ENCODE measurements at places on chromosomes 6 and 20.

GRCh38 chr20:51434580-51435247 lies 107.8 kb downstream of the NFATC2 start:
- DNase-seq = no peak

GRCh38 chr20:24764027-24764793 lies 184.9 kb upstream of the CST7 start:
- no peak for DNase-seq

GRCh38 chr20:60477958-60478357 lies 519.7 kb downstream of the CDH26 start:
- DNase-seq = no peak

DNA sequence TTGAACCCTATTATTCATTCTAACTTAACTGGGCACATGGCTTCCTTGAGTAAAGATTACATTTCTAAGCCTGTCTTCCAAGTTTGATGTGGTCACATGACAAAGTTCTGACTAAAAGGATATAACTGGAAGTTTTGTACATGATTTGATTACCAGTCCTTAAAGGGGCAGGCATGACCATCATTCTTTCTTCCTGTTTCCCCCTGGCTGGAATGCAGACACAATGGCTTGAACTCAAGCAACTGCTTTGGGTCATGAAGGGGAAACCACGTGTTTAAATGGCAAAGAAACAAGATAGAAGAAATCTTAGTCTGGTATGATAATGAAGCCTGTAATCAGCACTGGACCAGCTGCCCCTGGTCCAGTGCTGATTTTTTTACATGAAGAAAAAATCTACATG lies 15.6 kb upstream of the SHLD1 start:
- DNase-seq = no peak

GRCh38 chr6:121711472-121711871 lies 276.0 kb downstream of the GJA1 start:
- DNase-seq = no peak

DNA sequence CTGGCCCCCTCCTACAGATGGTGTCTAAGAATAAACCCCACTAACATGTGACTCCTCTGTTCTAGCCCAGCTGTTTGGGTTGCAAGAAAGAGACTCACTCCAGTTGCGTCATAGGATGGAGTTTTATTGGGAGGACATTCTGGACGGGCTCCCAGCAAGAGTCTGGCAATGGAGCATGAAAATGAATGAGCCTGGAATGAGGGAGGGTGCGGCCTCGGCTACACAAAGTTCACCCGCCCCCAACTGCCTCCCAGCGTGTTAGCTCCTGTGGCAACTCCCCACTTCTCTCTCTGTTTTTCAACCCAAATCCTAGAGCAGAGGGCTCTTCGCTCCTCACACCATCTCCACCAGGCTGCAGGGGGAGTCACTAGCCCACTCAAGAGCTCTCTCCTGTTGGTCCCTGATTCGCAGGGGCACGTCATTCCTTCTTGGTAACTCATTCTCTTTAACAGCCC lies 5.1 kb upstream of the ADAM33 start:
- DNase-seq = no peak

DNA sequence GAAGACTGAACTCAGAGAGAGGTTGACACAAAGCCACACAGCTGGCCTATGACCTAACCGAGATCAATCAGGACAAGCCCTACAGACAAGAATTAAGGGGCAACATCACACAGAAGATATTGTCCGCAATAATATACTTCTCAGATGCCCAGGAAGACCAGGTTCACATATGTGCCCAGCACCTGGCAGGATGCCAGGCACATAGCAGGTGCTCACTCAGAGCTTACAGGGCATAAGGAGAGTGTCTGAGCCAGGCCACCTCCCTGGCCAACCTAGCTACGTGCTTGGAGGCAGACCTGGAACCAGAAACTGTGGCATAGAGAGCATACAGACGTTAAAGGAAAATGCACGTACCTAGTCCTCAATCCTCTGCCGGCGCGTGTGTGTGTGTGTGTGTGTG lies 87.0 kb upstream of the LRFN2 start:
- no peak for DNase-seq

- no peak for DNase-seq
These were observed 14.0 kb downstream of the MUCL3 start for GRCh38 chr6:30954631-30955366.

DNA sequence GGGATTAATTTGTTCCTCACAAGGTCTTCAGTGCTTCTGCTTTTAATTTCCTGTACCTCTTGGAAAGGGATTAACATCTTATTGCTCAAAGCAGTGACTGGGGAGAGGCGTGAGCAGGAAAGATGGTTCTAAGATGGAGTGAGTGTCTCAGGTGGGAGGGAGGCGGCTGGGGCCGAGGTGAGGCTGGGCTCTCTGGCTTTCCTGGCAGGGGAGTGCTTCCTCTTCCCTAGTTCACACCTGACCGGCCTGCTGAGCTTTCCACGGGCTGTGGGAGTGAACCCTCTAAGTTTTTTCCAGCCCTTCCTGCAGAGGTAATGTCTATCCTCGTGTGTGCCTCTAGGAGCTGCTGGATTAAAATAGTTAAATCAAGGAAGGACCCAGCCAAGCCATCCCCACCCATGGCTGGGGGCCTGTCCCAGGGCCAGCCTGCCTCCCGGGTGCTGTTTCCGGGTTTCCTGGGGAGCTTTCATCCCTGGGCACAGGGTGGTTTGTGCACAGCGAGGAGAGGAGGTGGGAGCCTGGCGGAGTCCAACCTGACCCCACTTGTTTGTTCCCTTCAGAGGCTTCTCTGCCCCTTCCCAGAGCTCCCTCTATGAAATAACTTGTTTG lies 179.1 kb downstream of the TFAP2C start:
- no peak for DNase-seq

- peak; percentile 46 for DNase-seq
These were observed 354.1 kb upstream of the MAP3K7 start for GRCh38 chr6:90940812-90941481.

- DNase-seq = no peak
These were observed 84.7 kb upstream of the SUPT3H start for GRCh38 chr6:45462190-45463134.

DNA sequence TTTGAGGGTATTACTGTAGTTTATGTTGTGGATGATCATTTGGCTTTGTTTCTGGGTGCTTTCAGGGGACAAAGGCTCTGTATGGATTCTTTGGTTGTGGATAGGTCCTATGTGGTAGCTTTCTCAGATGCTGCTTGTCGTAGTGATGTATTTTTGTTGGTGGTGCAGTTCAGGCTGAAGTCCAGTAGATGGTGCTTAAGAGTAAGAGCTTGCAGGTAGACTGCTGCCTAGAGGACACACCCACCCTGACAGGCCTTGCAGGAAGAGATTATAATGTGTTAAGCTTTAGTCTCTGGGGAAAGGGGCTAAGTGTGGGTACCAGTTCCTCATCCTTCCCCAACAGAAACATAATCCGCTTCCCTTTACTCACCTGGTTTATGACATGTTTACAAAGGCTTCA lies 62.6 kb upstream of the ADGRB3 start:
- peak; percentile 29 for DNase-seq

- no peak for DNase-seq
These were observed 766.5 kb downstream of the BCKDHB start for GRCh38 chr6:80872951-80873308.

DNA sequence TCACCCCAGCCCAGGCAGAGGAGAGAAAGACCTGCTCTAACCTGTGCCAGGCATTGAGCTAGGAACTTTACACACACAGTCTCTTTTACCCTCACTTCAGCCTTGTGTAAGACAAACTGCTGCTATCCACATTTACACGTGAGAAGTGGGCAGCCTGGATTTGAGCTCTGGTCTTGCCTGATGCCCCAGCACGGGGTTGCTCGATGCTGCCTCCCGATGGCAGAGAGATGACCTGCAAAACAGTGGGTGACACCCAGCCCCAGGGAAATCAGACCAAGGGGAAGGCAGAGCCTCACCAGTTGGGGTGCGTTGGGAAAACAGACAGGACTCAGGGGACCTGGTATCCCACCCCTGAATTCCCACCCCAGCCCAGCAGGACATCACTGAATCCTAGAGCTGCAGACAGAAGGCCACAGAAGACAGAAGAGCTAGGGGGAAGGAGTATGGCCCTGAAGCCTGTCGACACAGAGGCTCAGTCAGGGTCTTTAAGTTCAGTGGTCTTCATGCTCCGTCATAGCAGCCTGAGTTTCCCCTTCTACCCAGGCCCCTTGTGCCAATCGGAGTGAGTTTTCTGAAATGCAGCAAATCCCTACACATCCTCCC lies 990 bp downstream of the BPI start:
- peak; percentile 47 for DNase-seq

DNA sequence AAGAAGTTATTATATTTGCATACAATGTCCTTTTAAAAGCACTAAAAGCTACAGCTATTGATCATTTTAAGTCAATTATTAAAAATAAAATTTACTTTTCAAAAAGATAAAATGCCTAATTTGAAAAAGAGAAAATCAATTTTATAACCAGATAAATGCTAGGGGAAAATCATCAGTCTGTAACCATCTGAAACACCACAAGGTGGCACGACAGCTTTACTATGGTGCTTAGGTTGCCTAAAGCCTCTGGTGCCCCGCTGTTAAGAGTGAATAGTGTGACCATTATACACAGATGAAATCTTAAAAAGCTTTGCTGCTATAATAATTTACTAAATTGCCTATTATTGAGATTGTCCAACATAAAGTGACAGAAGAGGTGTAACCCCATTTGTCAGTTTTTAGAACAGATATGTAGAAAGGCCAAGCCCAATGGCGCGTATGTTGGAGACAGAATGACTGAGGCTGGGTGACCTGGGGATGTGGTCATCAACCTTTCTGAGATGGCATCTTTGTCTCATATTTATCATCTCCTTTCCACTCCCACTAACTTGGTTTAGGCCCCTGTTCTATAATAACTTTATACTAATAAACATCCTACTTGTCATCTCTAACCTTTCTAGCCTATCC lies 100.8 kb downstream of the MOXD1 start:
- peak; percentile 18 for DNase-seq

DNA sequence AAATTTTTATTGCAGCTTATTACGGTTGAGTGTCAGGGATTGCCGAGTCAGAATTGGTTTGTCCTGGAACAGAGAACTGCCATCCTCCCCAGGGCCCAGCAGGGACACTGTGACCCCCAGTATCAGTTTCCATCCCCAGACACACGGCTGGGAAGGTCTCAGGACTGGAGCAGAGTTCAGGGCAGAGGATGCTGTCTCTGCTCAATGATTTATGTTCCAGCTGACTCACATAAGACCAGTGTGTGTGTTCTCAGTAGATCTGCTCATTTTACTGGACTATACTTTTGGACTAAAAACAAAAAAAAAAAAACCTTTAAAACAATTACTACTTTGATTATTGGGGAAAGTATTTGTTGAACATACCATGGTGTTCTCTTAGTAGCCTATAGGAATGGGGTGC lies 44.2 kb downstream of the FNDC1 start:
- DNase-seq = no peak

DNA sequence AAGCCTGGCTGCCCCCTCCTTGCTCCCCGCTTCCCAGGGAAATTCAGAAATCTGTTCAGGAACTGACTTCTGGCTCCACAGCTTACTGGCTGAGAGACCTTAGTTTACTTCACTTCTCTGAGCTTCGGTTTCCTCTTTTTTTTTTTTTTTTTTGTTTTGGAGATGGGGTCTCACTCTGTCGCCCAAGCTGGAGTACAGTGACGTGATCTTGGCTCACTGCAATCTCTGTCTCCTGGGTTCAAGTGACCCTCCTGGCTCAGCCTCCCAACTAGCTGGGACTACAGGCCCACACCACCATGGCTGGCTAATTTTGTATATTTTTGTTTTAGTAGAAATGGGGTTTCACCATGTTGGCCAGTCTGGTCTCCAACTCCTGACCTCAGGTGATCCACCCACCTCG lies 14.9 kb downstream of the PTK7 start:
- DNase-seq = no peak

GRCh38 chr6:131979515-131980337 lies 28.6 kb upstream of the CCN2 start:
- no peak for DNase-seq

GRCh38 chr6:44267252-44267651 lies 1.9 kb upstream of the NFKBIE start:
- DNase-seq = no peak

GRCh38 chr20:64217539-64218221 lies 37.9 kb upstream of the PCMTD2 start:
- DNase-seq = no peak

GRCh38 chr6:68637071-68637470 lies 2.0 kb downstream of the ADGRB3 start:
- DNase-seq = no peak

- DNase-seq = no peak
These were observed 507.4 kb downstream of the BMP2 start for GRCh38 chr20:7274870-7275269.

- DNase-seq = no peak
These were observed 25.5 kb downstream of the COL11A2 start for GRCh38 chr6:33166811-33167210.

DNA sequence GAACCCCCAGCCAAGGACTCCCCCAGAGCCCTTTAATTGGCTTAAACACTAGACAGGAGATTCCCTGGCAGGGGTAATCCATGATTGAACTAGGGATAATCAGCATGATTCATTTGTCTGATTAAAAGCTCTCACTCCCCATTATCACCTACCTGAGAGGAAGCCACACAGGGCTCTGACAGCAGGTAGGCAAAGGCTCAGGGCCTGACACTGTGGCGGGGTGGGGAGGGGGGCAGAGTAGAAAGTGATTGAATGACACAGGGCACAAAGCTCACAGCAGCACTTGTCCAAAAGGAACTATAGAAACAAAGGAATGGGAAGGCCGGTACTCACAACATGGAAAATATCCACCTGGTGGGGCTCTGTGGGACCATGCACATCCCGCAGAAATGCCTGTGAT lies 231.6 kb downstream of the MAFB start:
- no peak for DNase-seq

GRCh38 chr6:147274776-147275175 lies 70.6 kb downstream of the STXBP5 start:
- no peak for DNase-seq

DNA sequence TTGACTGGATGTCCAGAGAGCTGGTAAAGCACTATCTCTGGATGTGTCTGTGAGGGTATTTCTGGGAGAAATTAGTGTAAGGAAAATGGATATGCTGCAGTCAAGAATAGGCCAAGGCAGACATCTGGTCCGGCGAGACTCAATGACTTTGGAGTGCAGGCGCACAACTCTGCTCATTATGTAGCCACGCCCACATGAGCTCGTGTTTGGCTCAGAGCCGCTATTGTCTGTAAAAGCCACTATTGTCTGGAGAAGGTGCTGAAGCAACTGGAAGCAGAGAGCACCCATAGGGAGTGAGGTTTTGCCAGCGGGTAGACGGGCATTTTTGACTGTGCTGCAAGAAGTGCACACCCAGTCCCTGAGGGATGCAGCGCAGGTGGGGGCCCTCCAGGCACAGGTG lies 305.0 kb upstream of the POU3F2 start:
- no peak for DNase-seq

GRCh38 chr6:27693766-27694546 lies 218.2 kb downstream of the OR2B2 start:
- DNase-seq = peak; percentile 64

GRCh38 chr20:41617059-41617901 lies 897 bp downstream of the CHD6 start:
- DNase-seq = peak; percentile 46

- no peak for DNase-seq
These were observed 100.5 kb upstream of the DTNBP1 start for GRCh38 chr6:15763364-15763763.
